Activated CD4-positive, alpha-beta T cell treated with anti-CD3 and anti-CD28 coated beads, Interleukin-2, amount 50 U/mL, for 16 hours (primary cell): ENCODE measurements at places on chromosomes 7 and 10.
A peak's percentile ranks its signal among the peaks of the same experiment; 100 is the strongest.

DNA sequence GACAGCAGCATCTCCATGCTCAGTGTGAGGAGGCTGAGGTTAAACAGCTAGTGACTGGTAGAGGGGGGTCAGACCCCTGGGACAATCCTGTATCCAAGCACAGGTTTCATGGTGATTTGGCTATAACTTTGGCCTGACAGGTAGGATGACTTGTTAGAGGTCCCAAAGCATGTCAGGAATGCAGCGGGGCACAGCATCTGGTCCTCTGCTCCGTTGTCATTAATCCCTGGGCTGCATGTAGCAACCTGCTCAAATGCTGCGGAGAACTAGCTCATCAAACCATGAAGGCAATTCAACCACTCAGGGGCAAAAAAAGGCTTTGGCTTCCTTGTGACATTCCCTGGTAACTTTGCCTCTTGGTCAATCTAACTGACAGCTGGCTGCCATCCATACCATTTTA, 26.8 kb downstream of the WNT2 start:
- DNase-seq: no peak

- DNase-seq: peak; percentile 43
These were observed 102.8 kb upstream of the ZNF438 start for GRCh38 chr10:31134311-31134952.

- DNase-seq: no peak
These were observed 61.7 kb downstream of the ICA1 start for GRCh38 chr7:8200316-8200715.

- DNase-seq: no peak
These were observed 1.1 kb downstream of the JMJD1C start for GRCh38 chr10:63464402-63465292.

DNA sequence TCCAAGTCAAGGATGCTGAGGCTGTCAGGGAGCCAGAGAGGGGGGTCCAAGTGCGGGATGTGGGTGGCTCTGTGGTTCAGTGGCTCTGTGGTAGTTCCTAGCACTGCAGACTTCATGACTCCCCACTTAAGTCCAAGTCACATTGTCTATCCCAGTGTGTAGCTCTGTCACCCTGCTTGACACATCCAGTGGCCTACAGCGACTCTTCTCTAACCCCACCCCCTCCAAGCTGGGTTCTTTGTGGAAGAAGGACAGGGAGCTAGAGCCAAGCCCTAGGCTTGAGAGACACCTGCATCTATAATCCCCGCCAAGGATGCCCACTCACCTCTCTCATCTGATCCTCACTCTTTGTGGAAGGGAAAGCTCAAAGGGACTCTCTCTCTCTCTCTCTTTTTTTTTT, 57.6 kb downstream of the ADCYAP1R1 start:
- no peak for DNase-seq

DNA sequence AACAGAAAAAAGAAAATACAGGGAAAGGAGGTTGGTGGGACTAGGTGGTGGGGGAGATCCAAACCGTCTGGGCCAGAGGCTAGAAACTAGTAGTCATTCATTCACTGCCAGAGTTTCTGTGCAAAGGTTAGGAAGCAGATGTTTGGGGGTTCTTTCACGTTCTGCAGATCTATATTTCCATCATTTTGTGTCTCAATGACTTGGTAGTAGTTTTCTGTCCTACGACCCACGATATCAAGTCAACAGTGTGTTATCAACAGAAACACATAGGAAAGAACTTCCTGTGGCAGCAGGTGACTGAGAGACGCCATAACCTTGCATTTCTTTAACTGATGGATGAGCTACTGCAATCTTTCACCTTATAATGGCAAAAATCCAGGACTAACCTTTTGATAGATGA, 1.8 kb downstream of the CEP55 start:
- peak; percentile 33 for DNase-seq

- no peak for DNase-seq
These were observed 19.5 kb upstream of the PPP1R3C start for GRCh38 chr10:91652364-91652763.

DNA sequence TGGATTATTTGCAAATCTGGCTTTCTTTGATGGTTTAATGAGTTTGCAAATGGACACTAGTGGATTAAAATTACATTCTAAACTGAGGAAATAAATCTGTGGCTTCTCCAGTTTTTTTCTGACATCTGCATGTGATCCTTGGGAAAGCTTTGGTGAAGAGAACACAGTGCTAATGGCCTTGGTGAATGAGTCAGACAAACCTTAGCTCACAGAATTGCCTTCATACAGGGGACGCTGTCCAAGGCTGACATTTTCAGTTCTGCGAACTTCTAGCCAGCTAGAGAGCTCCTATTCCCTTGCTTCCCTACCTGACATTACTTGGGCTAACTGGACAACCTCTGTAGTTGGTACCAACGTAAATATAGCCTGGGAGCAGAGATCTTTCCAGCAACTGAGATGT, 21.2 kb downstream of the BMPER start:
- DNase-seq: no peak

DNA sequence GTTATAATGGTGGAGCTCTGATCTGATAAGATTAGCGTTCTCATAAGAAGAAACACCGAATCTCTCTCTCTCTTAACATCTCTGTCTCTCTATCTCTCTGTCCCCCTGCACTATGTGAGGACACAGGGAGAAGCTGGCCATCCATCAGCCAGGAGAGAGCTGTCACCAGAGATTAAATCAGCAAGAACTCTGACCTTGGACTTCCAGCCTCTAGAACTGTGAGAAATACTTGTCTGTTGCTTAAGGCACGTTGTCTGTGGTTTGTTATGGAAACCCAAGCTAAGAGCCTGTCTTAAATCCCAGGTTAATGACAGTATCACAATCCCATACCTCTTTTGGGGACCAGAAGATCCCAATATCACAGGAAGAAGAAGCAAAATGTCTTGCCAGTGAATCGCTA, 132.0 kb upstream of the AKR1E2 start:
- DNase-seq: no peak

DNA sequence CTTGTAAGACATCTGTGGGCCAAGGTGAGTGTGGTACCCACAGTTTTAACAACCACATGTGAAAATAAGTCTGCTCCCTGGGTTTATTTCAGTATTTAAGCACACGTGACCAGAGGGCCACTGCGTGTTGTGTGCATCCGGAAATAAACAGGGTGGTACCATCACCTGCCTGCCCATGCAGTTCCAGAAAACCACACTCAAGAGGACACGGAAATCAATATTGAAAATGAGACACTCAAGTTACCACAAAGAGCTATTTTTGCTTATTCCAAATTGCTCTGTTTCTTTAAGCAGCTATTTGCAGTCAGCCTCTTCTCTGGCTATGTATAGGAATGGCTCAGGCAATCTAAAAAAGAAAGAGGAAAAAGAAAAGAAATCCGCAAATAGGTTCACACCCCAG, 71.8 kb upstream of the LOXL4 start:
- peak; percentile 22 for DNase-seq

DNA sequence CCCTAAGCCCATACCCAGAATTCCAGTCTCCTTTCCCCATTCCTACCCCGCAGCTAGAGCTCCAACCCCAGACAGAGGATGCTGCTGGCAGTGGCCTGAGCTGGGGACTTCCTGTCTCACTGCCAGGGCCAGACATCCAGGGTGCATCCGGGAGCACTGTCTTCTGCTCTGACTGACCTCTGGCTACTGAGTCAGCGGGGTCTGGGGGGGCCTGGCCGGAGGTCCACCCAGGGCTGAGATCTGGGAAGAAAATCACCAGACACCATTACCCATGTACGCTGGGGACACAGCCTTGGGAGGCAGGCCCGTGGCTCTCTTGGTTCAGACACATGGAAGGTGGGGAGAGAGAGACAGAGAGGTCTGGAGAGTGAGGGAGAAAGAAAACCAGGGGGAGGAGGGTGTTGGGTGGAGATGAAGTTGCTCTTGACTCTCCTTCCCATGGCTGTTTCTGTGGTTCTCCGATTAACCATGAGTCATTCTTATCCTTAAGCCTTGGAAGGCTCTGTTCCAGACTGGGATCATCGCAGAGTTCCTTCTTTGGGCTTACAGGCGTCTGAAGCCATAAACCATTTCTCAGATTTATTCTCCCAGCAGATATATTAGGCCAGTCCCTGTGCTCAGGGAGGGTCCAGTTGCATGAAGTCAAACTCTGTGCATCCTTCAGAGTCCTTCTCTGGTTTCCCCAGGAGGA, 23.6 kb downstream of the TSPAN15 start:
- no peak for DNase-seq

- DNase-seq: no peak
These were observed 66.4 kb upstream of the IFRD1 start for GRCh38 chr7:112383671-112384417.

DNA sequence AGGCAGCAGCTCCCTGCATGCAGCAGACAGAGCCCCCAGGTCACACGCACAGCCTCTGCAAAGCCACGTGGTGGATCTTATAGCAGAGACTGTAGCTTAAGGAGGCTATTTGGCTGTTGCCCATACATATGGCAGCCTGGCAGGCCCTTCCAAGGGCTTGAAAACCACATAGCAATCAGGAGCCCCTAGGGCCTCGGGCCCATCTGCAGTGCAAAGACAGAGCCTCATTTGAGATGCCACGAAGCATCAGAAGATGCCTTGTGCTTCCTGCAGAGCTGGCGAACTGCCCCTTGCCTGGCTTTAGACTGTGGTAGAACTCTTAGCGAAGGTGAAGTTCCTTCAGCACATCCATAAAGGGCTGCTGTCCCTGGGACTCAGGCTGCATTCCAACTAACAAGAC, 309.9 kb downstream of the GRID1 start:
- no peak for DNase-seq

- DNase-seq: no peak
These were observed 27.6 kb downstream of the PFKFB3 start for GRCh38 chr10:6230315-6230714.

- DNase-seq: no peak
These were observed 31.8 kb downstream of the BAMBI start for GRCh38 chr10:28709001-28709710.

DNA sequence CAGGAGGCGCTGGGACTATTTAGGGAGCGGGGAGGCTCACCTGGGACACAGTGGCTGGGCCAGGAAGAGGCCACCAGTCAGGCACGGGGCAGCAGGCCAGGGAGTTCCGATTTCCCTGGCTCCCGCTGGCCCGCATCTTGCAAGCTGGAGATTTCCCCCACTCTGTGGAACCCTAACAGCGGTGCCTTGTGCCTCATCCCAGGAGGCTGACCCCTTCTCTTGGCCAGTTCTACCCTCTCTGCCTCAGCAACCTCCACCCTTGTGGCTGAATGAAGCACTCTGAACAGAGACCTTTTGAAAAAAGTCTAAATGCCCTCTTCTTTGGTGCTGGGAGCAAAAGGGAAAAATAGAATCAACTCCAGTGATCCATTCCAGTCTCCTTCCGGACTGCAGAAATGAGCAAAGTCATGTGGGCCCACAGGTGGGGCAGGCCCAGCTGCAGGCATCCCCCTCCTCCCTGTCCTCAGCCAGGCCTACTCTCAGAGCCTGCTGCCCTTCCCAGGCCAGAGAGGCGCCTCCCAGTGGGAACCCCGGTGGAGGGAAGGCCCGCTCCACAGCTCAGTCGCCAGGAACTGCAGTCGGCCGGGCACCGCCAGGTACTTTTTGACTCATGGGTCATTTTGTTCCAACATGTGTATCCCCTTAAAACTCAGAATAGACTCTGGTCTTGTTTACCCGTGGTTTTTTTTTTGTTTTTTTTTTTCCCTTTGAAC, 155.5 kb downstream of the ZNF248 start:
- no peak for DNase-seq

- DNase-seq: no peak
These were observed 85.6 kb upstream of the AGR3 start for GRCh38 chr7:16967300-16967811.

GRCh38 chr10:121865554-121865953, 62.3 kb downstream of the ATE1 start:
- DNase-seq: no peak

DNA sequence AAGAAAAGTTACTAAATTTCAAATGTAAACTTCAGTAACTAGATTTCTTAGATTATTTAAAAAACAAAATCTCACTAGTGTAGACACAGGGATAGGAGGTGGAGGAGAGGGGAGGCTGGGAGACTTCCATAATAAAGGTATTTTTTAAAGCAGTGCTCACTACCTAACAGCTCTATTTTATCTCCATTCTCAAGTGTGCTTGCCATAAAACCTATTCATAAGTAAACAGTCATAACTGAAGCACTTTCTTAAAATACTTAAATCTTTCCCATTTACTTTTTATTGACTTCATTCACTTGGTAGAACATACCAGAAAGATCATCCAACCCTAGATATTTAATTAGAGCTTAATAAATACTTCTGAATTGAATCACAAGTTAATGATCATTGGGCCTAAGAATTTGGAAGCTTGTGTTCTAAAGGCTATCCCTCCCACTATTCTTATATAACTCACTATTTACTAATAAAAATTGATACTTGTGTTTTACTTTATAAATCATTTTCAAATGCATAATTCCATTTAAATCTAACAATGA, 107.4 kb downstream of the SNX13 start:
- DNase-seq: no peak

DNA sequence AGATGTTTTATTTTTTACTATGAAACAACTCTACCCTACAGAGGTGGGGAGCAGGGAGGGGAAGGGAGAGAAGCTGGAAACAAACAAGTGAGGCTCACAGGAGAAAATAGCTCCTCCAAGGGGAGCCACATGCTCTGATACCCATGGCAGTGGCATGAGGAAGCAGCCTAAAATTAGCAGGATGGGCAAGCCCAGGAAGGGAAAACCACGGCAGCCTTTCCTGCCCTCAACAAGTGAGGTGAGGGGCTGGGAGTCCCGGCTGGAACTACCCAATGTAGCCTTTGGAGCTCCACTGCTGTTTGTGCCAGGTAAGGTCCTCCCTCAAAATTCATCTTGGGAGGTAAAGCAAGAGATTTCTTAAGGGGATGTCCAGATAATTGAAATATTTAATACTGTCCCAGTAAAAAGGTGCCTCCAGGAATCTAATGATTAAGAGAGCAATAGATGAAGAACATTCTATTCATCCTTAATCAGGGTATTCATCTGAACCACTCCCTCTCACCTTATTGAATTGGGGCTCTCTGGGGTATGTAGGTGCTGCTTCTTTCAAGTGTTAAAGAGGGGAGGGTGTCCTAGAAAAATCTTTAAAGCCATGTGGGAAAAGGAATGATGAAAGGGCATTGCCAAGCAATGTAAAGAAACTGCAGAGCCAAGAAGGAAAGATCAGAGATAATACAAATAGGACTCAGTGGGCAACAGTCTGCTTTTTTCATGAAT, 12.8 kb upstream of the HERC4 start:
- DNase-seq: no peak

DNA sequence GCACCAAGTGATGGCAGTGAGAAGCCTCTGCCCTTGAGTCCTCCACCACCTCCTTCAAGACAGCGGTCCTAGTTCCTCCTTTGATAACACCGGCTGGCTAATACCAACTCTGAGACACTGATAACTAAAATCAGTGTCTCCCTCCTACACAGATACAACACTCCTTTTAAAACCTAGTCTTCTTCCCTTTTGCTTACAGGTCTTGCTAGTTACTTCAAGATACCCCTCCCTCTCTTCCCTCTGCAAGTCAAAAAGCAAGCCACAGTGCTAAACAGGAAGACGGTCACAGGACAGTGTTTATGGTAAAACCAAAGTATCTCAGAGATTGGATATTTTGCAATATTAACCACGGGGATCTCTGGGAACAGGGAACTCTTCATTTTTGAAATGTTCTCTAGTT, 4.6 kb downstream of the AKR1B1 start:
- DNase-seq: peak; percentile 30

GRCh38 chr10:65628493-65629139, 1297.2 kb upstream of the LRRTM3 start:
- no peak for DNase-seq

- DNase-seq: no peak
These were observed 65.5 kb downstream of the MLLT10 start for GRCh38 chr10:21599582-21599981.

- no peak for DNase-seq
These were observed 569.4 kb upstream of the STEAP1 start for GRCh38 chr7:89584896-89585295.
